ENCODE measurements at places on chromosomes 12 and 14.
A peak's percentile ranks its signal among the peaks of the same experiment; 100 is the strongest.

- DNase-seq, result no peak
Measured at GRCh38 chr12:116068853-116069252, 208.6 kb downstream of the MED13L start.

DNA sequence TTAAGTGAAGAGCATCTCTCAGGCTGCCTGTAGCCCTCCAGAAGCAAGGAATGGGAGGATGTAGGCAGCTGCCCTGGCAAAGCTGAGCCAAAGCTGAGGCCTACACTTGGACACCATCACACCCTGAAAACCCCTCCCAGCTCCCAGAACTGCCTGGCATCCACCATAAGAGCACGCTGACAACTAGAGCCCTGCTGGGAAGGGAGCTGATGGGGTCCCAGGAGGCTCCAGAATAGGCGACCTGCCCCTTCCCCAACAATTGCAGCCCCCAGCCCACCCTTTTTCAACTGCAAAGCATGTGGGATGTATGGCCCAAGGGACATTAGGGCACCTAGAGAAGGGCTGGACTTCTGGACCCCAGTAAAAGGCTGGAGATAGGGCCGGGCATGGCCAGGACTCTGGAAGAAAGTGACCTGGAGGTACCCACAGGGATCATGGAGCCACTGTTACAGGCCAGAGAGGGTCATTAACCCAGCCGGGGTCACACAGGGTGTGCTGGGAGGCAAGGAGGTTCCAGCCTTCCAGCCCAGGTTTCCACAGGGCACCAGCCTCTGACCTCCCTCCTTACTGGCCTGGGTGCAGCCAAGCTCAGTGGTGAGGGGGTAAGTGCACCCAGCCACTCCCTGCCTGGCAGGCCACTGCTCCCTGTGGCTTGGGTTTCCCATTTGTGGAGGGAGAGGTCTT lies 27.8 kb downstream of the FAM222A start:
- DNase-seq, result no peak

- no peak for DNase-seq
Measured at GRCh38 chr12:6532051-6532926, 2.0 kb upstream of the GAPDH start.

- no peak for DNase-seq
Measured at GRCh38 chr12:89155826-89156225, 196.5 kb downstream of the DUSP6 start.

- peak; percentile 29 for DNase-seq
Measured at GRCh38 chr14:31927348-31927832, 149.7 kb upstream of the ARHGAP5 start.

- no peak for DNase-seq
Measured at GRCh38 chr12:120466560-120467315, 2.8 kb downstream of the SRSF9 start.

DNA sequence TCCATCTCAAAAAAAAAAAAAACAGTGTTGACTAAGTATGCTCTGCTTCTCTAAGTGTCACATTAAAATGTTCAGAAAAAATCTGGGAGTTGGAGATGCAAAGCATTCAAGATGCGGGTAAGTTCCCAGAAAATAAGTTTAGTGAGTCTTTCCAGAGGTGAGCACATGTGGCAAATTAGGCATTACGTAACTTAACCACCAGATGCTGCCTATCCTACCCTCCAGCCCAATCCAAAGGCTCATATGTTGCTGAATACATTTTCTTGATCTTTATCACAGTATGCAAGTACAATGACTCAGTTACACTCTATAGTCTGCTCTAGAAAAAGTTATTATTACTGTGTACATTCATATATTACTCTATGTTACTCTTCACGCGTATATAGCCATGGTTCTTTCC lies 3.6 kb downstream of the SLC2A14 start:
- no peak for DNase-seq

DNA sequence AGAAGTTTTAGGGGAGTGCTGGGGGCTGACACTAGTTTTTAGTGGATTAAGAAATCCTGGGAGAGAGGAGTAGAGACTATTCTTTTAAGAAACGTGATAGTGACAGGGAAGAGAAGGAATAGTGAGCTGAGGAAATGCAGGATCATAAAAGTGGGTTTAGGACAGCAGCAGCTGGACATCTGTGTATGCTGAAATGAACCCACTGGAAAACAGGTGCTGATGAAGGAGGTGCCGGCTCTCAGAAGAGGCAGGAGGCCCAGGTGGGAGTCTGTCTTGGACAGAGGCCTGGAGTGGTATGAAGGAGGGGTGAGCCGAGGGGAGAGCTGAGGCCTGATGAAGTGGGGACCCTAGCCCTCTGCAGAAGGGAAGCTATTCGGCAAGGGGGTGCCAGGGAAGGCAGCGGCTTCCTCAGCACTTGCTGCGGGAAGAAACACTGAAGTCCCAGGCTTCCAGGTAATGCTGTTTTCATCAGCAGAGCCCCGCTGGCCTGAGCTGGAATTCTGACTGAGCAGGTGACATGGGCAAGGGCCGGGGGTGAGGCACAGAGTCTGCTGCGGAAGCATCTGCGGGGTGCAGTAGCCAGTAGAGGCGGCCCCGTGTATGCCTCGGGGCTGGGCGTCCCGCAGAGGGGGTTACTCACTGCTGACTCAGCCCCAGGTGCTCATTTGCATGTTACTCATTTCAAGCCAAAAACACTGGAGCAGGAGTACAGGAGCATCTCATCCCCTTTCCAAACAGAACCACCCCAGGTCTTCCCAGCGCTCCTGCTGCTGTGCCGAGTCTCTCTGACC lies 89.7 kb downstream of the TMCC3 start:
- DNase-seq, result no peak

DNA sequence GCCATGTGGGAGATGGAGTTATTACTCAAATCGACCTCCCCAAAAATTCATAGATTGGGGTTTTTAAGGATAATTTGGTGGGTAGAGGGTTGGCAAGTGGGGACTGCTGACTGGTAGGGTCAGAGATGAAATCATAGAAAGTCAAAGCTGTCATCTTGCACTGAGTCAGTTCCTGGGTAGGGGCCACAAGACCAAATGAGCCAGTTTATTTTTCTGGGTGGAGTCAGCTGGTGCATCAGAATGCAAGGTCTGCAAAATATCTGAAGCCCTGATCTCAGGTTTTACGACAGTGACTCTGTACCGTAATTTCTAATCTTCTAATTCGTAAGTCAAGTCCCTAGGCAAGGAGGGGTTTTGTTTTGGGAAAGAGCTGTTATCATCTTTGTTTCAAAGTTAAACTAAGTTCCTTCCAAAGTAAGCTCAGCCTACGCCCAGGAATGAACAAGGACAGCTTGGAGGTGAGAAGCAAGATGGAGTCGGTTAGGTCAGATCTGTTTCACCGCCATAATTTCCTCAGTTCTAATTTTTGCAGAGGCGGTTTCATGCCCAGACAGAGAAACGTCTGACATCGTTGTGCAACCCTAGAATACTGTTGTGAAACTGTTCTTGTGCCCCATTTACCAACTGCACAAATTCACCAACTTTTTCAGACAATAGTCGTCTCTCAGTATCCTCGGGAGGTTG lies 104.5 kb upstream of the SFSWAP start:
- no peak for DNase-seq

DNA sequence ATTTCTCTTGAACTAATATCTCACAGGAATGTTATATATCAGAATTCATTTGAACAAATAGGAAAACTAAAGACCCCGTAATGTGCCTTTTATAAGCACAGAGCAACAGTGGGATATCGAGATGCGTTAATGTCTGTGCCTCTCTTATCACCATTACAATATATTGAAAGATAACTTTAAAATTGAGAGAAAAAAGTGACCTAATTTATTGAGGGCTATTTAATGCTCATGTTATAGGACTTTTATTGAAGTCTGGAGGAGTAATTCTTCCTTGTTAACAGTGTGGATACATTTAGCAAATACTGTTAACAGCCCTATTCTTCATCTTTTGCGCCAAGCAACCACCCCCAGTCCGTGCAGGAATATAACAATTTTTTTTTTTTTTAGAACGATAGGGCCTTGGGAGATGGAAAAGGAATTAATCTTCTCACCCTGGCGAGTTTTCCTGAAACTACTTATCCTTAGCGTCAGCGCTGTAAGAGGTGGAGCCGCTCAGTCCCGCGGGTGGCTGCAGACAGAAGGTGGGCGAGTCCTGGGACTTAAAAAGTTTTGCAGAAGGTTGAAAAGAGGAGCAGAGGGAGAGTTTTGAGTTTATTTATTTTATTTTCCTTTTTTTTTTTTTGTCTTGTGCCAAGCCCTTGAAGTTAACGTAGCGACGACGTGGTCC lies 11.0 kb downstream of the FOXG1 start:
- DNase-seq, result no peak

DNA sequence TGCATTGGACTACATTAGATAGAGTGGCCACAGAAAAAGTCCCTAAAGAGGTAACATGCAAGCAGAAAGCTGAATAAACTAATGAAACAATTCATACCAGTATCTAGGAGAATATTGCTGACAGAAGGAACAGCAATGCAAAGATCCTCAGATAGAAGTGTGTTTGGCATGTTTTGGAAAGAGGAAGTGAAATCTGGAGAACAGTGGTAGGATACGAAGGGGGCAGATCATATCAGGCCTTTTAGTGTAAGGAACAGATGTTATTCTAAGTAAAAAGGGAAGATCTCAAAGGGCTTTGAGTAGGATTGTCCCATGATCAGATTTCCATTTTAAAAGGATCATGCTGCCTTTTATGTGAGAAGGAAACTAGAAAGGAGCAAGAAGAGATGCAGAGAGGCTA lies 342.9 kb downstream of the PAWR start:
- no peak for DNase-seq

DNA sequence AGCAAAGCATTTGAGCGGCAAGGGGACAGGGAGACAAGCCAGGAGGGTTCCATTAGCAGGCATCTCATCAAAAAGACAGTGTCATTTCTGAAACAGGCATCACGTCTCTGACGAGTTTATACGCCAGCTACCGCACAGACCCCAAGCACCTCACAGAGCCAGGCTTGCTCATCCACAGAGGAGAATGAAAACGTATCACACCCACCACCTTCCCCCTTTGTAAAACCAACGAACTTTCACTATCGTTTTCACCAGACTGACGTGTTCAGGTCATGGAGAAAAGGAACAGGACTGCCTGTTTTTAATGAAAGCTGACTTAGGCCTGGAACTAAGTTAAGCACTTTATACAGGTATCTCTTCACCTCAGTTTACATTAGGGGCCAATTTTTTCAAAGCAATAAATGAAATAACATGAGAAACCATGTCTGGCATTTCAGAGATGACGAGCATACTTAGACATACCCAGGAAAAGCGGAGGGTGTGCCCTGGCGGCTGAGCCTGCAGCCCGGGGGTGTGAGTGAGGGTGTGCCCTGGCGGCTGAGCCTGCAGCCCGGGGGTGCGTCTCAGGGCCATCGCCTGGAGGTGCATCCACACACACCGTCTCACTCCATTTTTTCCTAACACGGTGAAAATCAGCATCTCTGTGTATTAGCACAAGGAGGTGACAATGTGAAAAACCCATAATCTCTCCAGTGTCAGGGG lies 41.9 kb downstream of the STX2 start:
- DNase-seq, result no peak

DNA sequence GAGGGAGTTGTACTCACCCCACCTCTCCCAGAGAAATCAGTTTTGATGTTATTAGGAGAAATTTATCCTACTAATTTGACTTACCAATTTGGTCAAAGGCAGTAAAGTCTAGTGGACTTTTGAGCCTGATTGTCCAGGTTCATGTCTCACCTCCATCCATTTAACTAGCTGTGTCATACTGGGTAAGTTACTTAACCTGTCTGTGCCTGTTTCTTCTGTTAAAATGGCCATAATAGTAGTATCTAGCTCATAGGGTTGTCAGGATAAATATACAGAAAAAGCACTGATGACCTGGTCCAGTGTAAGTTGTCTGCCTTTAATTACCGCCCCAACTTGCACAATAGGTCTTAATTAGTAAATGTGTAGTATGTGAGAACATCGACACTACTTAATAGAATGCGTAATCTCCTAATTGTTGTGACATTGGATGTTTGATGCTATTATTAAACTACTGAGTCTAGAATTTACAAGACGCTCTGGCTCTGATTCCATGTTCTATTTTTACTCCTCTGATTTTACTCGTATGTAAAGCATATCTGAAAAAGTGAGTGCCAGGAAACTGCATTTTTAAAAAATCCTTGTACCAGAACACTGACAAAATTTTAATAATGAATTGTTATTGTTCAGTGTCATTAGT lies 1.5 kb downstream of the RAB21 start:
- no peak for DNase-seq

DNA sequence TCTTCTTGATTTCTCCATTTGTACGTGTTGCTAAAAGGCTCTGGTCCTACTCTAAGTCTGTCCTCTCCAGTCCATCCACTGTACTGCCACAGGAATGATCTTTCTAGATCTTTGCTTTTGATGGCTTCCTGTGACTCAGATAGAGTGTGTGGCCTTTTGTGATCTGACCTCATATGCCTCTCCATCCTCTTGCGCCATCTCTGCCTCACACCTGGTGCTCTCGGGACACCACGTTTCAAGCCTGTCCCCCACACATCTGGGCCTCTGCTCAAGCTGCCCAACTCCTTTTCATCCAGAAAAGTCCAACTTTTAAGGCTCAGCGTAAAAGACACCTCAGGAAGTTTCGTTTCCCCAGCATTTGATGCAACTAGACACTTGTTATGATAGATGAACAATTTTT lies 39.0 kb downstream of the DCAF4 start:
- DNase-seq, result no peak

DNA sequence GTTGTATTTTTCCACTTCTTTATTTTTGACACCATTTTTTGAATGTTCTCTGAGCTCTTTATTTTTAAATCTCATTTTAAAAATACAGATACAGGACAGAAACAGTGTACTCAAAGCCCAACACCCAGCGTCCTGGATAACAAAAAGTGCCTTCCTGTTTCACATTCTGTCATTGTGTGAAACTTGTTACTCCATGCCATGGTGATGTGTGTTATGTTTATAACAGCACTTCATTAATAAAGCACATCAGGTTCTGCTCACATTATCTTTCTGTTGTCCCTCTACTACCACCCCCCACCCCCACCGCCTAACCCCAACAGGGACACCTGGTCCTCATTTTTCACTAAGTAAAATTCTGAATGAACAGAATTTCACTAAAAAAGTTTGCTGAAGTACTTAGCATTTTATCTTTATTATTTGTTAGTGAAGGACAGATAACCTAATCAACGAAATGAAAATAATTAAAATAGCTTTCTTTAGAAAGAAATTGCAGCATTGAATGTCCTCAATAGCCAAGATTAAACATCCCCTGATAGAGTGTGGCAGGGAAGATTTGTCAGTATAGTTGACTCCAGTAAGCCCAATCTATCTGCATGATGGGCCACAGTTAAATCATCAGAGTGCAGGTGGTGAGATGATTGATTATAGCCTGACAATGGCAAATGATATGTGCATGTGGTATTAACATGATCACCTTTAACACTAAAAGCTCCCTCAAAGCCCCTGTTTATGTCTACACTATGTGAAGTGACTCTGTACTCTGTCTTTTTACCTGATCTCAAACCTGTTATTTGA lies 153.9 kb downstream of the ACSS3 start:
- DNase-seq, result no peak

GRCh38 chr12:89663577-89664357 lies 44.9 kb downstream of the ATP2B1 start:
- DNase-seq, result no peak

- no peak for DNase-seq
Measured at GRCh38 chr12:46200551-46200950, 68.3 kb downstream of the SLC38A1 start.

- no peak for DNase-seq
Measured at GRCh38 chr12:4685317-4685716, 34.9 kb upstream of the GALNT8 start.

Measured in urinary bladder (tissue), 4 donors.